Posterior cingulate gyrus (tissue), 11 donors: ENCODE measurements at places on chromosomes 2 and 18.

GRCh38 chr18:31511098-31511497, 13.1 kb downstream of the DSG2 start:
- DNase-seq, result no peak

DNA sequence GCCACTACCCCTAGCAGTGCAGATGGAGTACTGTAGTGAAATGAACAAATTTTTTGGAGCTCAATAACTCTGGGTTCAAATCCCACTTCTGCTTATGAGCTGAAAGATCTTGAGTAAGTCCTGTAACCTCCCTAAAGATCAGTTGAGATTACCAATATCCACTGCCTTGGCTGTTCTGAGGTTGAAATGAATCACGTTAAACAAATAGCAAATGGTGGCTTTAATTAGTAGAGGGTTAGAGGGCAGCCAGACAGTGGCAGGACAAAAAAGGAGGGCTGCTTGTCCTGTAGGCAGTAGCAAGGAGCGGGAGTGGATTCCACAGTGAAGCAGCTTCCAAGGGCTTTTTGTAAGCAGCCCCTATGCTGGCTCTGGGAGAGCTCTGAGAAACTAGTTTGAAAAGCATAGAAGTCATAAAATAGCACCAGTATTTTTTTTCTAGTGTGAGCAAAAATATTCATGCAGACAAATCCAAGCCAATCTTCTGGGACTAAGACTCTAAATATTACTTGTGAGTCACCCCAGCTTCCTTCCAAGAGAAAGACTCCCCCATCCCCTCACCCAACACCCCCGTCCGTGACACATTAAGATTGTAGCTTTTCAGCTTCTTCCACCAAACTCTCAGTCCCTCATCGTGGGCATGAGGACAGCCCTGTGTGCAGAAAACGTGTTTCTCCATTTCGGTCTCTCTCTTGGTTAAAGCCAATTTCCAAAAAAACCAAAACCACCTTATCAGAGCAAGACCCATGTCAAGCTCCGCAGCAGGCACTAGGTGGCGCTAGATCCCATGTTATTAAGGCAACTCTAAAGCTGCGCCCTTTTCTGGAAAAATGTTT, 123.5 kb upstream of the LGALSL start:
- DNase-seq, result peak; percentile 52

GRCh38 chr2:109582928-109583895, 30.6 kb downstream of the SEPTIN10 start:
- DNase-seq, result no peak

- DNase-seq, result no peak
These were observed 58.8 kb upstream of the ANKRD44 start for GRCh38 chr2:197369228-197369932.

GRCh38 chr18:58088691-58089065, 44.7 kb downstream of the NEDD4L start:
- DNase-seq, result no peak
